ENCODE measurements at places on chromosomes 11 and 22. TPM values are rescaled to one million over a fixed set of nuclear protein-coding genes. Genes with fewer than 3 reads are reported as not detected.

DNA sequence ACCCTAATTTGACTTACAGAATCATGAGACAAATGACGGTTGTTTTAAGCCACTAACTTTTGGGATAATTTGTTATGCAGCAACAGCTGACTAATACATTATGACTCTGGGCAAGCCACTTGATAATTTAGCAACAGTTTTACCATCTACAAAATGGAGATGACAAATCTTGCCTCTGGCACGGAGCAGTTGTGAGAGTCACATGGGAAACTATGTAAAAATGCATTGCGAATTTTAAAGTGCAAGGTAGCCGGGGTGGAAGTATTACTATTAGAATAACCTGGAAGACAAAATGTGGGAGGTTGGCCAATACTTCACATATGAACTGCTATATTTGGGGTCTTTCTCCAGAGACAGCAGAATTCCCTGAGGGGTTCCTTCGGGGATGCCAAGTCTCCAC lies 328.7 kb downstream of the CTTN start:
- no peak for DNase-seq

DNA sequence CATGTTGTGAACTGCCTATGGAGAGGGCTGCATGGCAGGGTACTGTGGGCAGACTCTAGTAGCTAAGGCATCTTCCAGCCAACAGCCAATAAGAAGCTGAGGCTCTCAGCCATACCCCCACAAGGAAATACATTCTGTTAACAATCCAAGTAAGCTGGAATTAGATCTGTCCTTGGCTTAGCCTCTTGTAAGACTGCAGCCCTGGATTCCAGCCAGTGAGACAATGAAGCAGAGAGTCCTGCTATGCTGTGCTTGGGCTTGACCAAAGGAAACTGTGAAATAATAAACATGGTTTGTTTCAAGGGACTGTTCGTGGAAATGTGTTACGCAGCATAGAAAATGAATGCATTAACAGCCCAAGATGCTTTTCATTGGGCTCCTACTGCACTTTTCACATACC lies 1097.4 kb upstream of the CCDC90B start:
- no peak for DNase-seq

DNA sequence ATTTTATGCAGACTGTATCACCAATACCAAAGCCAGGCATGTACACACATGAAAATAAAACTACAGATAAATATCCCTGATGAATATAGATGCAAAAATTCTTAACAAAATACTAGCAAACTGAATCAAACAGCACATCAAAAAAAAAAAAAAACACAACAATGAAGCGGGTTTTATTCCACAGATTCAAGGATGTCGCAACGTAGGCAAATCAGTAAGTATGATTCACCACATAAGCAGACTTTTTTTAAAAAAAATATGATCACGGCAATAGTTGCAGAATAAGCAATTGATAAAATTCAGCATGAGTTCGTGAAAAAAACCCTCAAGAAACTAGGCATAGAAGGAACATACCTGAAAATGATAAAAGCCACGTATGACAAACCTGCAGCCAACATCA lies 21.3 kb downstream of the OR51F1 start:
- DNase-seq = no peak

DNA sequence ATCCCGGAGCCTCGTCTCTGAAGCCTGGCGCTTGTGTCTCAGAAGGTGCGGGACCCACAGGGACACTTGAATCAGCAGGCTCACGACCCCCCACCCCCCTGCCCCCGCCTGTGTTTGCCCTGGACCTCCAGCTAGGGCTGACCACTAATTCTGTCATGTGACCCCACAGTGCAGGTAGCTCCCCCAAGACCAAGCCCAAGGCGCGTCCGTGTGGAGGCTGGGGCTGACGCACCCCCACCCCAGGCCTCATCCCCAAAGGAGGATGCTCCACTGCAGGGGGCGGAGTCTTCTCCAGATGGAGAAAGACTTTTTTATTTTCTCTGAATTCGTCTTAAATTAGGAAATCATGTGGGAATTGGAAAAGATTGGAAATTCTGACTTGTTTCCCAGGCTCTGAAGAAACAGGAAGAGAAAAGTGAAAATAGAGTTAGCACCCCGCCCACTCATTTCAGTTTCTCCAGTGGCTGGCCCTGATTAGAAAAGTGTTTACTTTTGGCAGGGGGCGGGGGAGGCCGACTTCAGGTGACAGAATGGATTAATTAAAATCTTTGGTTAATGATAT lies 1.0 kb upstream of the RELA start:
- no peak for DNase-seq

- no peak for DNase-seq
Observed at GRCh38 chr11:134751031-134751585, 339.1 kb upstream of the B3GAT1 start.

DNA sequence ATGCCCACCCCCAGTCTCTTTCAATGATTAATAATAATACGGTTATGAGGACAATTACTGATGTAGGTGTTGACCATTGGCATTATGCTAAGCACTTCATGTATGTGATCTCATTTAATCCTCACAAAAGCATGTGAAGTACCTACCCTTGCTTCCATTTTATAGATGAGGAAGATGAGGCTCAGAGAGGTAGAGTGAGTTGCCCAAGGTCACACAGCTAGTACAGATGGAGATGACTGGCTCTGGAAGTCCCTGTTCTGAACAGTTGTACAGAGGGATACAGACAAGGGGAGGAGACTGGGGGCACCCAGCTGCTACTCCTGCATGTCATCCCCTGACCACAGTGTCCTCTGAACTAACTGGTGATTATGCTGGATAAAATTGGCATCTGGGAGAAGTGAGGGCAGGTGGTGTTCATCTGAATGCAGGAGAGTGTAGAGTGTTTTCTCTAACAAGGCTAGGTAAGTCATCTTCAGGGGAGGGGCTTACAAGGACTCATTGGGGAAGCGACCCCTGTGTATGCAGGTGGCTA lies 43.2 kb downstream of the KIAA1671 start:
- no peak for DNase-seq

DNA sequence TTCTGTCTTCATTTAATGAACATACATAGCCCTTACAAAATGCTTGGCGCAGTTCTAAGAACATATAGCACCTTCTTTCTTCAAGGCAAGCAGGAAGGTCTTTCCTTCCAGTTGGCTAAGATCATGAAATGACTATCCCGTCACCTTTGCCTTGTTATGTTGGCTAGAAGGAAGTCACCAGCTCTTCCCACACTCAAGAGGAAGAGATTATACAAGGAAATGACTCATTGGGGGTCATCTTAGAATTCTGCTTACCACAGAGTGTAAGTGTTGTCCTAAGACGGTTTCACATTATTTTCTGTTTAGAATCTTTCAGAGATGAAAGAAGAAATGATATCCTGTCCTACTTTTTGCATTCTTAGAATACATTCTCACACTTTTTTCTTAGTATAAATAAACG lies 808.0 kb upstream of the LUZP2 start:
- no peak for DNase-seq

DNA sequence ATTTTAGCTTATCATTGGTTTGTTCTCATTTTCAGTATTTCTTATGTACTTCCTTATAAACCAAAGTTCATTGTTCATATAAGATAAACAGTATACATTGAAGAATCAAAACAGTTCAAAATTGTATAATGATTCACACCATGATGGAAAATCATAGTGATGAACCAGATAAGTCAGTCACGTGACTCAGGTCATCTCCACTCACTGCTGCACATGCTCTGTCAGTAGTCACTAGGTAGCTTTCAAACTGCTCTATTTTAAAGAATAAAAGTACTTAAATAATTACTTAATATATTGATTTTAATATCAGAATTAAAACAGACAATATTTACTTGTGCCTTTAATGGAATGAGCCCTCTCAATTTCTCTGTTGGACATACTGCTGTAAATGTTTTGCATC lies 37.5 kb downstream of the PDHX start:
- DNase-seq = no peak

DNA sequence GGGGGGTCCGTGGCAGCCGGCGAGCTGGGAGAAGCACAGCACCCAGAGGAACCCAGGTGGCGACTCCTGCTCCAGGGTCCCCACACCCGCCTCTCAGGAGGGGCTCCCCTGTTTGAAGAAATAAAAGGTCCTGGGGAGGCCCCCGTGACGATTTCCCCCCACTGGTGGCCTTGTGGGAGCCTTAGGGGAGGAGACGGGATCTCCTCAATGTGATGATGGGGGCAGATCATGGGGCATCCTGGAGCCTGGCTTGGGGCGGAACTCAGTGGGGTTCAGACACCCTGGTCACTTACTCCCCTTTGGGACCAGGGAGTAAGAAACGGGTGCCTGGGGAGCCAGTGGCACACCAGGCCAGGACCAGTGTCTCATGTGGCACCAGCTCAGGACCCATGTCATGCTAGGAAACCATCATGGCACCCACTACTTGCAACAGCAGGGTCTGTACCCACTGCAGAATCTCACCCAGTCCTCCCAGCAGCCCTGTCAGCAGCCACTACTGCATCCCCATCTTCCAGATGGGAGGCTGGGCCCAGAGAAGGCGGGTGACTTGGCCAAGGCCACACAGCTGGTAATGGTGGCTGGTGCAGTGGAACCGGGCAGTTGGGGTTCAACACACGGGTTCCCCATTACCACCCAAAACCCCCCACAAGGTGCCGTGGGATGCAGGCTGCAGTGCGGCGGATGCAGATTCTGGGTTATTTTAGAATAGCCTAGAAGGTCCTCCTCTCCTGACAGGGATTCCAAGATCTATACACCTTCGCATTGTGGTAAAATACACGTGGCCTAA lies 130.7 kb downstream of the CTTN start:
- no peak for DNase-seq

DNA sequence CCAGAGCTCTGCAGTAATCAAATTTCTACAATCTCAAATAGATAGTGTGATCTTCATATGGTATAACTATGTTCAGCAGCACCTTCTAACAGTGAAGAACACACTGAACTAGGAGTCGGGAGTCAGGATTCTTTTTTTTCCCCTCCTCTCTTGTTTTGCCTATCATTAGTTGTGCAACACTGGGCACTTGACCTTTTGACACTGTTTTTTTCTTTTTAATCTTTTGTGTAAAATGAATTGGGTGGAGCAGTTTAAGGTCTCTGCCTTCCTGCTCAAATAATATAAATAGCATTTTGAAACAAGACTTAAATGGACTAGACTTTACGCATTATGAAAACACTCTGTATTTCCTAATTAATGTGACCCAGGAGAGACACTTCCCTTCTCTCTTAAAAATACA lies 39.7 kb downstream of the CTSC start:
- DNase-seq = no peak

GRCh38 chr22:29346659-29347058 lies 31.2 kb upstream of the RASL10A start:
- no peak for DNase-seq

DNA sequence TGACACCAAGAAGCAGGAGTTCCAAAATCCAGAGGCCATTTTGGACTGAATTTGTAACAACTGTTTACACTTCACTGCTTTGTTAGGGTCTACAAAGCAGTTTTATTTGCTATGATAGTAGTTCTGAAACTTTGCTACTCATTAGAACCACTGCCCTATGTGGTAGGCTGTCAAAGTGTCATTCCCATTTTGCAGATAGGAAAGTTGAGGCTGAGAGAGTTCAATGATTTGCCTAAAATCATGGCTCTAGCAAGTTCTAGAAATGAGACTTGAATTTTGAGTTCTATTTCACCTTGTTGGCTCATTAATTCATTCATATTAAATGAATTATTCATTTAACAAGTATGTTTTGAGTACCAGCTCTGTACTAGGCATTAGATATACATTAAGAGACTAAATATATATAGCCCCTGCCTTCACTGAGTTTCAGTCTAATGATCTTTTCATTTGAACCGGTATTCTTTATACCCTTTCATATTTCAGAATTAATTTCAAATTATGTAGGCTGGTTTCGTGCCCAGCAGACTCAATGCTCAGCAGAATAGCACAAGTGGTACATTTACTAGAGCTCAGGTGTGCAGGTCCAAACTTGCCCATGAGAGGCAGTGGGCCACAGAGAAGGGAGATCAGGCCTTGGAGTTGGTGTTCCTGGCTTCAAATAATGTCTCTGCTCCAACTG lies 93.5 kb downstream of the ME3 start:
- no peak for DNase-seq

DNA sequence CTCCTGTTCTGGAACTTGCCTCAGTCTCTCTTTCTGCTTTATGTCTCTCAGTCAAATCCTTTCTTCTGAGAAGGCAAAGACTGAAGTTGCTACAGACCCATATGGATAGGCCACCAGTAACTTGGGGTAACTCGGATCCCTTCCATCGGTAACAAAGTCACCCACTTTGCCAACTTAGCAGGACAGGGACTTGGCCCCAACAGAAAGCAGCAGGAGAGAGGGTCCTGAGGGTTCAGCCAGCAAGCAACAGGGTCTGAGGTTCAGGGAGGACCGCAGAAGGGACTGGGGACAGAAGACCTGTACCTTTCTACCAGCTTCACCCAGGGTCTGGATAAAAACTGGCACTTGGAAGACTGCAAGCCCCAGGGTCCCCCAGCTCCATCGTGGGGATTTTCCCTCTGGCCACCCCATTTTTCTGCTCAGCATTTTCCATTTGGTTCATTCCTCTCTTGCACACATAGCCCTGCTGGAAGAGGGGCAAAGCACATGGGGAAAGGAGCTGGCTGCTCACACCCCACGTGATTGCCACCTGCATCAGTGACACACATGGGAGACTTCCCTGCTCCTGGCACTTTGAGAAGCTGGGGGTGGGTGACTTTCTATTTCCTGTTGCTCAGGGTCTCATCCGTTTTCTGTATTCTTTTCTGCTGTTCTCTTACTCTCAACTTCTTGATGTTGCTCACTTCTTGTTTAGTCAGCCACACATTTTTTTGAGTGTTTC lies 34.6 kb upstream of the GNAZ start:
- no peak for DNase-seq

DNA sequence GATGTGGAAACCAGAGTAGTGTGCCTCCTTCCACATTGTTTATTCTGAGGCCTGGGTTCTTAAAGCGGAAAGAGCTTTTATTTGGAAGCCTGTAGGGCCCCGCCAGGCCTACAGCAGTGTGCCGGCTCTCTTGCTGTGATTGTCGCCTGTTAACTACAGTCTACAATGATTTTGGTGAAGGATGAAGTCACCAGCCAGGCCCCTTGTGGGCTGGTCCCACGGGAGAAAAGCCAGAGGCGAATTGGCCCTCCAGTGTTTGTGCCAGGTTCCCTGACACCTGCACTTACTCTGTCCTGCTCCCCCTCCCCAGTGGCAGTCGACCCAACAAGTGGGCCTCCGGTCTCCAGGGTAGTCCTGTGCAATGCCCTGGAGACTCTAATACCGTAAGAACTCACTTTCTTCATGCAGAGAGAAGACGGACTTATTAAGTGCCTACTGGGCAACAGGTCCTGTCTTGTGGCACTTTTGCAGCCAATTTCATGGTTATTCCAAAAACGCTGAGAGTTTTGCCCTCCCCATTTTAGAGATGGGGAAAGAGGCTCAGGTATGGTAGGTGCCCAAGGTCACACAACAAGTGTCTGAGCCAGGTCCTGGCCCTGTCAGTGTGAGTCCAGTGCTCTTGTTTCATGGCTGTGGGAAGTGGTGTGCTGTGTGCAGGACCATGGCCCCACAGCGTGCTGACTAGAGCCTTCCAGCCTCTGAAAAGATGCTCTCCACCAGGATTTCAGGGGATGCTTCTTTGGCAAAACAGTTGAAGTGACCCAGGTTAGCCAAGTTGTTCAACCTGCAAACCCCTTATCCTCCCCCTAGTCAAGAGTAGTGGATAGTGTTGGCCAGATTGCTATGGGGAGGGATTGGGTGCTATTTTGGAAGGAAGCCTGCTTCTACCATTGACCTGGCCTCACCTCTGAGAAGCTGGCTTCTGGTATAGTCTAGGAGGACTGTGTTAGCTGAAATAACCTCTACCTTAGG lies 1.4 kb downstream of the MICAL2 start:
- DNase-seq = no peak

Gene USP35
- total RNA-seq = 1.5 TPM

Gene PRRG4
- 0.25 TPM for total RNA-seq

Gene OOSP1
- total RNA-seq = not detected

Gene MYOD1
- not detected for total RNA-seq

Data from H4 (cell line).